Muscle of arm (tissue), 14 donors: ENCODE measurements at places on chromosomes 5 and 9.

DNA sequence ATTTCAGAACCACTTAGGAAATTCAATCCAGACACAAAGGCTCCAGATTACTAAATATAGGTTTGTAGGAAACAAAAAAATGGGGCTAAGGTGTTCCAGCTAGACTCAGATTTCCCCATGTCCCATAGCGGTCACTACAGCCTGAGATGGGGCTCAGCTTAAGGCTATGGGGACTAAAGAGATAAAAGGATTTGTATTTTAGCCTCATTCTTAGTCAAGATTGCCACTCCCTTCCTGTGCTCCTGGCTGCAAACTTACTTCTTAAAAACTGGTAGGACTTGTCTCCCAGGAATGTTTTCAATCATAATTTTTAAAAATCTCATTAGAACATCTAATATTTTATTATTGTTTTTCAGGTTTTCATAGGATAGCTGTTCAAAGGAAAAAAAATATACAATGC is 253.8 kb upstream of the DAB2 start:
- no peak for DNase-seq

GRCh38 chr5:90056911-90057705 is 352.4 kb downstream of the CETN3 start:
- DNase-seq, result no peak

DNA sequence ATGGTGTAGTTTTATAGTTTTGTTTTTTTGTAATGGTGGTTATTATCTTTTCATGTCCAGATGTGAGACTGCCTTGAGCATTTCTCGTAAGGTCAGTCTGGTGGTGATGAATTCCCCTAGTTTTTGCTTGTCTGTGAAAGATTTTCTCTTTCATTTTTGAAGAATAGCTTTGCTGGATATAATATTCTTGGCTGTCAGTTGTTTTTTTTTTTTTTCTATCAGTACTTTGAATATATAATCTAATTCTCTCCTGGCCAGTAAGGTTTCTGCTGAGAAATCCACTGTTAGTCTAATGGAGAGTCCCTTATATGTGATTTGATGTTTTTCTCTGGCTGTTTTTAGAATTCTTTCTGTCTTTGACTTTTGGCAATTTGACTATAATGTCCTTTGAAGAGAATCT is 106.9 kb downstream of the CARTPT start:
- no peak for DNase-seq

DNA sequence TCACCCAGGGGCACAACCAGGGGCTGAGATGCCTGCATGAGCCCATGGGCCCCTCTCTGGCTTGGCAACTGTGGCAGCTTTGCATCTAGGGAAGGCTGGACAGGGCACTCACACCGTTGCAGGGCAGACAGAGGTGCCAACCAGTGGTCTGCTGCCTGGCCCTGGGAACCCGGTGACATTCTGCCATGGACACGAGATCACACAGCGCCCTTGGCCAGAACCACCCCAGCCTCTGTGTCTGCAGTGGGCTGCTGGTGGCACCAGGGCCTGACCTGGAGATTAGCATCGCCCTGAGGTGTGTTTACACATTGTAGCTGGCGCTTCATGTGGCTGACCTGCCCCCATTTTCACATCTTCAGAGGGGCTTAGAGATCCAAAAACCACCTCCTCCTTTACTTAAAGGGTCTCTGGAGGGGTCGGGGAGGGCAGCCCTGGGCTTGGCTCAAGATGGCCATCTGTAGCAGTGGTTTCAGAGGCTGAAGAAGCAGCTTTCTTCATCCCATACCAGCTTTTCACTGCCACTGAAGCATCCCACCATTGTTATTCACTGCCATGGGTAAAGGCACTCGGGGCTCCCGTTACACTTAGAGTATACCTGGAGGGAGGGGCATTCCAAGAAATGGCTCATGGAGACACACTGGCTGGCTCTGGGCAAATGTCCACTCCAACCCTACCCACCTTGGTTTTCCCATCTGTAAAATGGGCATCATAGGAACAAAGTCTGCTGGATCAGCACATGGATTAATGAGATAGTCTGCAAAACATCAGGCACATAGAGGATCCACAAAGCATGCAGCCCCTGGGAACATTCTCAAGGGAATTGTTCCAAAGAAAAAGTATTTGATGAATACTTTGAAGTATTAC is 11.4 kb downstream of the DCANP1 start:
- no peak for DNase-seq

DNA sequence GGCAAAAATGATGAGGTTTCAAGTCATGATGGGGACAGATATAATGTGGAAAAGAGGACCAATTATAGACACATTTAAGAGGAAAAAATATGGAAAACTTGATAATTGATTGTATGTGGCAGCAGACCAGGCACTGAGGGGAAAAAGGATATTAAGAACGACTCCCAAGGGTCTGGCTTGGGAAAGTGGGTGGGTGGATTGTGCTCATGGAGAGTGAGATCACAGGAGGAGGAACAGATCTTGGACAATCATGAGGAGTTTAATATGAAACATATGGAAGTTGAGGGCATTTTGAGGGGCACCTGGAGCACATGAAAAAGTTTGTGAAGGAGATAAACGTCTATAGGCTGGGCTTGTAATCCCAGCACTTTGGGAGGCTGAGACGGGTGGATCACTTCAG is 454.3 kb upstream of the KLF4 start:
- no peak for DNase-seq

GRCh38 chr5:41071975-41072374 is 833 bp upstream of the MROH2B start:
- DNase-seq, result no peak

DNA sequence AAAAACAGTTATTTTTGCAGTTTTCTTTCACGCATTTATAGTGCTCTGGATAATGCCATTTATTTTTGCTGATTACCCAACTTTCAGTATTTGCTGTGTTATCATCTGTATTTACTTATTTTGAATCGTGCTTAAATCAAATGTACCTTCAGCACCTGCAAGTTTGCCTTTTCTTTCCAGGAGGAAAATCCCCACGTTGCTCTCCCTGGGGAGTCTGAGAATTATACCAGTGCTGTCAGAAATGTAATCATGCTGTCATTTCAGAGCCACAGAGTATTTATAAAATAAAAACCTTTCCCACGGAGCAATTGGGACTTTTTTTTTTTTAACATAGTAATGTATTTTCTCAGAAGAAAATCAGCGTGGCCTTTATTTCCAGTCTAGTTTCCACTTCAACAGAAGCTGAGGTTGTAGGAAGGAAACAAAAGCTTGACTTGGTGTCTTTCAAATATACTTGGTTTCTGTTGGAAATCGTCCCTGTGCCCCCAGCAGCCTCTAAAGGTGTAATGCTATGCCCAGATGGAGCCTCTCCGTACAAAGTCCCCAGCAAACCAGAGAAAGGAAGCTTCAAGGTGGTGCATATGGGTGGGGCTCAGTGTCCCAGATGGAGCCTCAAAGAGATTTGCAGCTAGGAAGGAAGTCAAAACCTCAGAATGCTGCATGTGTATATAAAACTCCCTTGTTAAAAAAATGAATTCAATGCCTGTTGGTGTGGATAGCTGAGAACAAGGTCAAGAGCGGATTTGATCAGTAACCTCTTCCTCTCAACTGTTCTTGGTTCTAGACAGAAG is 2.1 kb downstream of the GPR150 start:
- no peak for DNase-seq

GRCh38 chr5:107680799-107681198 is 10.1 kb upstream of the EFNA5 start:
- no peak for DNase-seq
